ENCODE measurements at places on chromosomes 1 and 21.

- DNase-seq, result no peak
- no peaks in the 10 kb centered on the region for H3K27me3 ChIP-seq
- H3K4me3 ChIP-seq, result no peak overlapping the region
- H3K36me3 ChIP-seq, result peaks cover 4% of the 10 kb centered on the region
- H3K4me1 ChIP-seq, result peaks cover 7% of the 10 kb centered on the region
Observed at GRCh38 chr1:100523038-100523652, 14.8 kb upstream of the GPR88 start.

- H3K4me1 ChIP-seq, result no peaks in the 10 kb centered on the region
- H3K36me3 ChIP-seq, result peaks cover 16% of the 10 kb centered on the region
- DNase-seq, result no peak
- H3K27ac ChIP-seq, result no peak overlapping the region
- H3K27me3 ChIP-seq, result no peaks in the 10 kb centered on the region
- H3K4me3 ChIP-seq, result no peak overlapping the region
Observed at GRCh38 chr1:42524330-42524729, 61.2 kb downstream of the CCDC30 start.

GRCh38 chr21:36859744-36860501, 106.5 kb downstream of the HLCS start:
- peaks cover 36% of the 10 kb centered on the region for H3K4me1 ChIP-seq
- no peak overlapping the region for H3K4me3 ChIP-seq
- H3K27ac ChIP-seq, result peak overlapping the region; percentile 14
- peak; percentile 47 for DNase-seq

- DNase-seq, result no peak
- peaks cover 5% of the 10 kb centered on the region for H3K36me3 ChIP-seq
- peaks cover 24% of the 10 kb centered on the region for H3K4me1 ChIP-seq
- no peak overlapping the region for H3K4me3 ChIP-seq
- no peaks in the 10 kb centered on the region for H3K27me3 ChIP-seq
Observed at GRCh38 chr21:37206496-37206895, 60.6 kb downstream of the VPS26C start.

- no peaks in the 10 kb centered on the region for H3K27me3 ChIP-seq
- H3K4me1 ChIP-seq, result peaks cover 54% of the 10 kb centered on the region
- no peak overlapping the region for H3K27ac ChIP-seq
Observed at GRCh38 chr1:92958203-92958970, 2.9 kb downstream of the DIPK1A start.

DNA sequence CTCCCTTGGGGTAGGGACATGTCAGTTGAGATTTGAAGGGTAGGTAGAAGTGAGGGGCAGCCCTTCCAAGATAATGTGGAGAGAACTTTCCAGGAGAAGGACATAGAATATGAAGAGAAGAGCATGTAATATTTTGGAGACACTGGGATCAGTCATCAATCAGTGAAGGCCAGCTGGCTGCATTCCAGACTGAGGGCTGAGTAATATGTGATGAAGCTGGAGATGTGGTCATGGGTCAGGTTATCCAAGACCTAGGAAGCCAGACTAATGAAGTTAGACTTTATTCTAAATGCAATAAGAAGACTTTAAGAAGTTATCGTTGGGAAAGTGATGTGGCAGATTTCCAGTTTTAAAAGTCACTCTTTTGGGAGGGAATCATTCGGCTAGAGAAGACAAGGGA, 262.0 kb downstream of the HMCN1 start:
- H3K27me3 ChIP-seq, result no peaks in the 10 kb centered on the region
- no peaks in the 10 kb centered on the region for H3K4me1 ChIP-seq
- no peak overlapping the region for H3K27ac ChIP-seq
- no peaks in the 10 kb centered on the region for H3K36me3 ChIP-seq
- H3K4me3 ChIP-seq, result no peak overlapping the region

DNA sequence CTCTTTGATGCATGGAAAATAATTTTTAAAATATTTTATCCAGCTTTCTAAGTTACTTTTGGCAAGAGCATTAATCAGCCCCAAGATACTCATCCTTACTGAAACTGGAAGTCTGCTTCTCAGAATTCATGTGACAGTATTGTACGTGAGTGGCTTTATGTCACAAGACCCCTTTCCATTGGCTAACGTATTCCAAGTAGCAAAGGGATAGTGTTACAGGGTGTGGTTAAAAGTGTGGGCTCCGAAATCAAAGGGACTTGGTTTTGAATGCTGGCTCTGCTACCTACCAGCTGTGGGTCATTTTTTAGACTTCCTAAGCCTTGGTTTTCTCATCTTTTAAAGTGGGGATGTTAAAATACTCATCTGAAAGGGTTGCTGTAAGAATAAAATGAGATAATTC, 91.7 kb downstream of the RHOU start:
- no peak for DNase-seq
- no peaks in the 10 kb centered on the region for H3K36me3 ChIP-seq
- H3K4me1 ChIP-seq, result peaks cover 44% of the 10 kb centered on the region
- no peak overlapping the region for H3K4me3 ChIP-seq

GRCh38 chr1:151945725-151946722, 36.7 kb upstream of the THEM4 start:
- H3K27ac ChIP-seq, result peak overlapping the region; percentile 98
- H3K36me3 ChIP-seq, result no peaks in the 10 kb centered on the region
- no peaks in the 10 kb centered on the region for H3K27me3 ChIP-seq
- peak; percentile 77 for DNase-seq
- peak overlapping the region; percentile 93 for H3K4me3 ChIP-seq

DNA sequence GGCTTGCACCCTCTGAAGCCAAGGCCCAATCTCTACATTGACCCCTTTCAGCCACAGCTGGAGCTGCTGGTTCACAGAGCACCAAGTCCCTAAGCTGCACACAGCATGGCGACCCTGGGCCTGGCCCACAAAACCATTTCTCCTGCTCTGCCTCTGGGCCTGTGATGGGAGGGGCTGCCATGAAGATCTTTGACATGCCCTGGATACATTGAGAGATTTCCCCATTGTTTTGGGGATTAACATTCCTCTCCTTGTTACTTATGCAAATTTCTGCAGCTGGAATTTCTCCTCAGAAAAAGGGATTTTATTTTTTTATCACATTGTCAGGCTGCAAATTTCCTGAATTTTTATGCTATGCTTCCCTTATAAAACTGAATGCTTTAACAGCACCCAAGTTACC, 235.8 kb downstream of the COL11A1 start:
- no peaks in the 10 kb centered on the region for H3K36me3 ChIP-seq
- DNase-seq, result no peak
- H3K4me3 ChIP-seq, result no peak overlapping the region
- H3K4me1 ChIP-seq, result no peaks in the 10 kb centered on the region
- no peak overlapping the region for H3K27ac ChIP-seq

DNA sequence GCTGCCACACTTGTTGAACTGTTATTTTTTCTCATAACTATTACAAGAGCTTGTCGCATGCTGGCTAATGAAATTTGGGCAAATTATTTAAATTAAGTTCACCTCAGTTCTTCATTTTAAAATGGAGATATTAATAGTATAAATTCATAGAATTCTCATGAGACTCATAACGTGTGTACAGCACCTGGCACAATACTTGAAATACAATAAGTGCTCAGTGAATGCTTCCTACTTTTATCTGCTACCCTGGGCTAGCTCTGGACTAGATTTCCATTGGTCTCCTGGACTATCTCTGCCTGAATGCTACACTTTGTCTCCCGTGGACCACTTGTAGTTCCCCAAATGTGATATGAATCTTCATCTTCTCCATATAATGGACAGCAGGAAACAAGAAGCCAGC, 919 bp downstream of the SLAMF6 start:
- peaks cover 65% of the 10 kb centered on the region for H3K4me1 ChIP-seq
- DNase-seq, result no peak
- H3K4me3 ChIP-seq, result peak overlapping the region; percentile 96
- H3K27ac ChIP-seq, result peak overlapping the region; percentile 99

DNA sequence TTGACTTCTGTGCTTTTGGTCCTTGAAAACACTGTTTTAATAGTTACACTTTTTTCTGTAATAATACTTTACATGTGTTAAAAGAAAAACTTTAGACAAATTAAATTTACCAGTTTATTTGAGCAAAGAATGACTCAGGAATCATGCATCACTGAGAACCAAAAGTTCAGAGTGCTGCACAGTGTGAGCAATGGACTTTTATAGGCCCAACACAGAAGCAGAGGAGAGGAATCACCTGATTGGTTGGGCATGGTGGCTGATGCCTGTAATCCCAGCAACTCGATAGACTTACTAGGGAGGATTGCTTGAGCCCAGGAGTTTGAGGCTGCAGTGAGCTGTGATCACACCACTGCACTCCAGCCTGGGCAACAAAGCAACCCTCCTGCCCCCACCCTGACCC, 29.3 kb downstream of the ZNF648 start:
- H3K27me3 ChIP-seq, result no peaks in the 10 kb centered on the region
- H3K27ac ChIP-seq, result no peak overlapping the region
- peaks cover 1% of the 10 kb centered on the region for H3K36me3 ChIP-seq

DNA sequence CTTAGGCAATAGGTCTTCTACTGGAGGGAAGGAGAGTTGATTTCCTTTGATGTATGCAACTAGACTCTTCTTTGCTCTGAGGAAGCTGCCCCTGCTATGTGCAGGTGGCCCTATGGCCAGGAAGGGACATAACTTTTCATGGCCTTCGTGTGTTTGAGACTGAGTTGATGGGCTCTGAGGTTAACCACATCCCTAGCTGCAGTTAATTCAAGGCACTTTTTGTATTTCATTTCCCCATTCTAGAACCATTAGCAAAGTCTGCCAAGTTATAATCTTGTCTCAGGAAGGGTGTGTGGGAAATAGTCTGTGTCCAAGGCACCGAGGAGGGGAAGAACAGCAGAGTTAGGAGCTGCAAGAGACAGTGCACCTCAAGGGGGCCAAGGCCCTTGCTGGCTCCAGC, 2.5 kb downstream of the FCRL4 start:
- H3K27ac ChIP-seq, result no peak overlapping the region
- no peaks in the 10 kb centered on the region for H3K27me3 ChIP-seq
- H3K4me3 ChIP-seq, result no peak overlapping the region
- no peak for DNase-seq
- H3K4me1 ChIP-seq, result peaks cover 7% of the 10 kb centered on the region
- H3K36me3 ChIP-seq, result no peaks in the 10 kb centered on the region

DNA sequence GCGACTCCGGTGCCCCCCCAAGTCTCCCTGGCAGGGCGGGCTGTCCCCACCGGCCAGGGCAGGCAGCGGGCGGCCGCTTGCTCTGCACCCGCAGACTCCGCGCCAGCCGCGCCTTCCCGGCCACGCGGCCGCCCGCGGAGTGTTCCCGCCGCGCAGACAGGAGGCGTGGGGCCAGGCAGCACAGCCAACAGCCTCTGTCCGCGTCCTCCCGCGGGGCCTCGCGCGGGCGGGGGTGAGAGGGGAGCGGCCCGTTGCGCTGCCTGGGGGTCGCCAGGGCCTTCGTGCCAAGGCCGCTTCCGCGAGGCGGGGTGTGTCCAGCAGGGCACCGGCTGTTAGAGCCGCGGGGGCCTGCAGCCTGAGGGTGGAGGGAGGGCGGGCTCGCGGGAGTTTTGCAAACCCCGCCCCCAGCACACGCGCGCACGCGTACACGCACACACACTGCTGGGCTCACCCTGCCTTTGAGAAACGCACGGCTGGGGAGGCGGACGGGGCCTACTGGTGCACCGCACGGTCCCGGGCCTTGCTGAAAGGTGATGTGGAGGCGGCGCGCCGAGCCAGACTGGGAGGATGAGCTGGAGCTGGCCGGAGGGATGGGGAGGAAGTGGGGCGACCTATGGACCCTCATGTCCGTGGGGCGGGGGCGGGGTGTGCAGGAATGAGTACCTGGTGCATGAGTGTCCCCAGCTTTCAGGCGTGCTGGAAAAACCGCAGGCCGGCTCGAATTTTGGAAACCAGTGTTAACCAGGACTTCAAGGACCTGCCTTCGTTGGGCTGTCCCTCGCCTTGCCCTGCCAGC, 41.5 kb downstream of the KIAA1614 start:
- H3K27me3 ChIP-seq, result no peaks in the 10 kb centered on the region
- peak; percentile 63 for DNase-seq
- H3K4me3 ChIP-seq, result peak overlapping the region; percentile 55
- no peaks in the 10 kb centered on the region for H3K4me1 ChIP-seq
- peaks cover 5% of the 10 kb centered on the region for H3K36me3 ChIP-seq
- no peak overlapping the region for H3K27ac ChIP-seq

DNA sequence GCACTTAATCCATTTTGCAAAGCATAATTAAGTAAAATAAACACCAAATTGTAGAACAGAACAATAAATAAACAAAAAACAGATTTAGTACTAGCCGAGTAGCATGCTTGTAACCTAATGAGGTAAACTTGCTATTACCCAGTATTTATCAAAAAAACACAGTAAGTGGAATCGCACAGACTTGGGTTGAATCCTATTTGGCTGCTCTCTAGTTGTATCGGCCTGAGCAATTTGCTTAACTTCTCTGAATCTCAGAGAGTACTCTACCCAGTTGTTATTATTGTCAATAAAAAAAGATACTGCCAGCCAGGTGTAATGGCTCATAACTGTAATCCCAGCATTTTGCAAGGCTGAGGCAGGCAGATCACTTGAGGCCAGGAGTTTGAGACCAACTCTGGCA, 664.3 kb downstream of the ADGRL2 start:
- DNase-seq, result no peak
- H3K27ac ChIP-seq, result no peak overlapping the region
- H3K27me3 ChIP-seq, result no peaks in the 10 kb centered on the region
- no peaks in the 10 kb centered on the region for H3K4me1 ChIP-seq

GRCh38 chr1:108012553-108012952, 47.6 kb upstream of the VAV3 start:
- no peaks in the 10 kb centered on the region for H3K36me3 ChIP-seq
- H3K4me3 ChIP-seq, result no peak overlapping the region
- H3K27ac ChIP-seq, result no peak overlapping the region
- peaks cover 7% of the 10 kb centered on the region for H3K27me3 ChIP-seq
- DNase-seq, result no peak

- H3K27me3 ChIP-seq, result no peaks in the 10 kb centered on the region
- DNase-seq, result no peak
- no peaks in the 10 kb centered on the region for H3K4me1 ChIP-seq
- no peak overlapping the region for H3K4me3 ChIP-seq
Observed at GRCh38 chr1:10667861-10668761, 128.3 kb downstream of the CASZ1 start.

DNA sequence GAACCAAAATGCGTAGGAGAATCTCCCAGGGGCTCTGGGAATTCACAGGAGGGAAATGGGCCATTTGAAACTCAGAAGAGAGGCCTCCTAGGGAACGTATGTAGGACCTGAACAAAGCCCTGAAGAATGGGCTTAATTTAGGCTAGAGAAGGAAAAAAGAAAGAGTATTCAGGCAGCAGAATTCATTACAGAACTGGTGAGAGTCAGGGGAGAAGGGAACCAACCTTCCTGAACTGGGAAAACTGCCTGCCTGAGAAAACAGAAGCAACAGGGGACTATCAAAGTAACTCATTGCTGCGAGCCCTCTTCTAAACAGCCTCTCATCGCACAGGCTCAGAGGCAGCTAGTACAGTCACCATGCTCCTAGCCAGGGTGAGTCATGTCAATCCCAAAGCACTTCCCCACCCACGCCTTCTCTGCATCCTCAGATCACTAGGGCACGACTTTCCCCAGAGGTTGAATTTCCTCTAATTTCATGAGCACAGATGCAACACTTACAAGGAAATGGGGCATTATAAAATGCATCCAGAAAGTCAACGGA, 98.1 kb downstream of the ADSS2 start:
- no peaks in the 10 kb centered on the region for H3K36me3 ChIP-seq
- peaks cover 23% of the 10 kb centered on the region for H3K4me1 ChIP-seq
- H3K4me3 ChIP-seq, result peak overlapping the region; percentile 62
- DNase-seq, result no peak
- peaks cover 11% of the 10 kb centered on the region for H3K27me3 ChIP-seq
- no peak overlapping the region for H3K27ac ChIP-seq

All from activated T-cell treated with anti-CD3 and anti-CD28 coated beads, Interleukin-2, amount 50 U/mL, for 72 hours (primary cell).